Pulmonary artery endothelial cell (primary cell): ENCODE measurements at places on chromosomes 2 and 18. TPM values are rescaled to one million over a fixed set of nuclear protein-coding genes. Genes with fewer than 3 reads are reported as not detected.

The TMEM185B gene
- 27.4 and 31.3 TPM in 2 replicates for total RNA-seq

The ABHD1 gene
- total RNA-seq, result not detected in 2 replicates

The CXCR1 gene
- total RNA-seq, result not detected in 2 replicates

The LAMA1 gene
- under 0.01 and 0.07 TPM in 2 replicates for total RNA-seq

The POLE4 gene
- 17.7 and 23.1 TPM in 2 replicates for total RNA-seq

The TWIST2 gene
- total RNA-seq, result 5.4 and 13.2 TPM in 2 replicates

The ANKRD62 gene
- not detected in 2 replicates for total RNA-seq

The EN1 gene
- total RNA-seq, result not detected in 2 replicates

The LRP2 gene
- under 0.01 and 0.11 TPM in 2 replicates for total RNA-seq

The FAM237A gene
- not detected in 2 replicates for total RNA-seq

The PDE11A gene
- under 0.01 and 0.04 TPM in 2 replicates for total RNA-seq

The GPR45 gene
- not detected in 2 replicates for total RNA-seq

The TLX2 gene
- total RNA-seq, result not detected in 2 replicates
